NCI-H446 treated with DMSO at 0.1 percent for 48 hours (cell line): ENCODE measurements at places on chromosomes 2 and 18.

DNA sequence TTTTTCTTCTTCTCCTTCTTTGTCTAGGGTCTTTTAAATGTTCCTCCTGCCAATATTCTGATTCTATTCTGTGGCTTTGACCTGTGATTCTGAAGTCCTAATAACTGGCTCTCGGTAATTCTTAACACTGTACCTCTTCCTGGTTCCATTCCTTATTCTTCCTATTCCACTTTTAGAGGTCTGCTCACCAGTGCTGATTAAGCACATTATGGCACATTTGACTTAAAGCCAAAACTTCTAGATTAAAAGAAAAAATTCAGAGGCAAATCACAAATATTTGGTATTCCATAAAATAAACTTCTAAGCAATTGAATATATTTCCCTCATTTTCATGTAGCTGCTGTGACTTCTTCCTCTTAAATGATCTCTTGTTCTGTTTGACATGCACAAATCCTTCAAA is 47.5 kb downstream of the NXPH2 start:
- no peak for DNase-seq

- DNase-seq = no peak
Observed at GRCh38 chr2:95079199-95079683, 42.4 kb downstream of the MRPS5 start.

DNA sequence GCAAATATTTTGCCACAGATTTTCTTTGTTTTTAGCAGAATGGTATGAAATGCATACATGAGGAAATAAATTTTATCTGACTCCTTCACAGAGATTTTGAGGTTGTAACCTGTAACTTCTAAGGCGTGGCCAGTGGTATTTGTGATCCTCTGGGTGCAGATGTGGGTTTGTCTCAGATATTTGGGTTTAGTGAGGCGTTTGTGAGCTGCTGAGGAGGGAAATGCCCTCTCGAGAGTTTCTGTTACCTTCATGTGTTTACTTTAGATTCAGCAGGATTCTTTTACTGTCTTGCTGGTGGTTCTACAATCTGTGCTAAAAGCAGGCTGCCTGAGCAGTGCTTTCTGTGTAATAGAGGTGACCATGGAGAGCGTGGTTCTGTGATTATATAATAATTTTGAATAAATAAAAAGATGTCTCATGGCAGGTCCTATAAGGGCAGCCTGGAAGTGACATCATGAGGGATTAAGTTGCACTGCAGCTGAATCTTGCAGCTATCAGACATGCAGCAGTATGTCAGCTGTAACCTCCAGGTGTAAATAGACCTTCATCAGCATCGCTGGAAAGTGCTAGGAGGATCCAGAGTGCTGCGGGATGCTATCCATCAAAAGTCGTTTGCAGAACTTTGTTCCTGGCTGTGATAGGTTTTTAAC is 34.1 kb downstream of the TANC1 start:
- DNase-seq = no peak

- DNase-seq = no peak
Observed at GRCh38 chr2:3041246-3041645, 336.4 kb downstream of the EIPR1 start.

DNA sequence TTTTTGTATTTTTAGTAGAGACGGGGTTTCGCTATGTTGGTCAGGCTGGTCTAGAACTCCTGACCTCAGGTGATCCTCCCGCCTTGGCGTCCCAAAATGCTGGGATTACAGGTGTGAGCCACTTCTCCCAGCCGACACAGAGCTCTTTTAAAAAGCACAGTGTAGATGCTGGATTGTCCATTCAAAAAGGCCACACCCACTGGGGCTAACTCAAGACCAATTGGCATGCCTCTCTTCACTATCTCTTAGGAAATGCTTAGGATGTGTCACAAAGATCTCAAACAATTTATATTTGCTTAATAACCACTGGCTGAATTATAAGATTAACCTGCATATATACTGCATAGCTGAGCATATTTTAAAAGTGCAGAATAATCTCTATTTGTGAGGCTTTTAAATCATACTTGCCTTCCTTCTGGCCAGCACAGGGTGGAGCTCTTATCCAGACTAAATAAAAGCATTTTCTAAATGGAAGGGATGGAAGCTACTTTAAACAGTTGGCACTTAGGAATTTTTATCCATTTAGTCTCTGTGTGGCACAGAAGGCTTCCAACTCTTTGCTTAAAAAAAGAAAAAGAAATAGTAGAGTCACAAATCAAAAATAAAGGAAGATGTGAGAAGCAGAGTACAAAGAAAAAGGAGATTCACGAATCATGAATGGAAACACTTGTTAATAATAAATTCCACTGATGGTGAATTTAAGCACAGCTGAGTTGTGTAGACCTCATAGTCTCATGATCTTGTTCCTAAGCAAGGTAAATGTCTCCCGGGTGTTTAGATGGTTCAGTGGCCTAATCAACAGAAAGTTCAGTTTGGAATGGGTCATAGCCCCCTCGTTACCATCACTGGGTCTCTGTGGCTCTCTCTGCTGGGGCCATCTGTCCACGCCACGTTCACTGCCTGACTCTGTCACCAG is 22.4 kb downstream of the CRYGD start:
- DNase-seq = no peak

DNA sequence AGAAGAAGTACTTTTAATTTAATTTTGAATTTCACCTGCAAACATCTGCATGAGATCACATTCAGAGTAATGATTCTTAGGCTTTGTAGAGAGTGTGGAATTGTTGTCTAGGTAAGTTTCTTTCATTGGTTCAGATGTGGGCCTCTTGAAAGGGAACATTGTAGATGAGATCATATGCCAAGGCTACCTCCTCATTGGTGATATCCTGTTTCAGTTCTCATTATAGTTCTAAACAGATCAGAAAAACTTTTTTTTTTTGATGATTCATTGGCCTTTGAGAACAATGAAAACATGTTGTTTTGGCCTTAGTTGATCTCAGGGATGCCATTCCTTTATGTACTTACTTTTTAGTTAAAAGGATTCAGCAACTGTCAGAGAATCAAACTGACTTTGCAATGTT is 44.5 kb downstream of the EML6 start:
- peak; percentile 10 for DNase-seq

DNA sequence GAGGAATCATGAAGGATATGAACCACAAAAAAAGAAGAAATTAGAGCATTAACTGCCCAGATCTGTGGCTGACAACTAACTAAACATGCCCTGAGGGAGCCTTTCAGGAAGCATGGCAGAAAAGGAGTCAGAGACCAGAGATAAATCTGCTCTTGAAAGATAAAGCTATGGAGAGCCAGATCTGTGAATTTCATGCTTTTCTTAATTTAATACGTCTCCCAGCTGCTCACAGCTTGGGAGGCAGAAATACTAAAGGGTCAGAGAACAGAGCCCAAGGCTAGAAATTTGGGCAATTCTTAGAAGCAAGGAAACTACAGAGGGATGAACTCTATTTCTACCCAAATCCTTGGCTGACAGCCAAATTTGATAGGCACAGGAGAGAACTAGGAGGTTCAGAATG is 223.0 kb upstream of the DPP10 start:
- no peak for DNase-seq

- no peak for DNase-seq
Observed at GRCh38 chr2:200575957-200576356, 9.9 kb upstream of the AOX1 start.

GRCh38 chr18:63342206-63342605 is 22.6 kb upstream of the BCL2 start:
- DNase-seq = no peak

GRCh38 chr2:1969701-1970015 is 225.3 kb upstream of the PXDN start:
- no peak for DNase-seq

GRCh38 chr2:237720957-237721356 is 77.6 kb upstream of the RBM44 start:
- DNase-seq = no peak

DNA sequence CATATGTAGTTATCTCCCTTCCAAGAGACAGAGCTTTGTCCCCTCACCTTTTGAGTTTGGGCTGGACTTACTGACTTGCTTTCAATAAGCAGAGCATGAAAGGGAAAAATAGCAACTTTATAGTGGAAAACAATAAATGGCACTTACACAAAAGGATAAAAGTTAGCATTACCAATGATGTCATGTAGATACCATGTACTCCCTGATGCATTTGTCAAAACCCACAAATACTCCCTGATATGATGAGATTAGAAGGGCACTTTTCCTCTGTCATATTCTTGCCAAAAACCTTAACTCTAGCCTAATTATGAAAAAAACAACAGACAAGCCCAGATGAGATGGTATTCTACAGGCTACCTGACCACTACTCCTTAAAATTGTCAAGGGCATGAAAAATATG is 16.0 kb downstream of the HIBCH start:
- no peak for DNase-seq

DNA sequence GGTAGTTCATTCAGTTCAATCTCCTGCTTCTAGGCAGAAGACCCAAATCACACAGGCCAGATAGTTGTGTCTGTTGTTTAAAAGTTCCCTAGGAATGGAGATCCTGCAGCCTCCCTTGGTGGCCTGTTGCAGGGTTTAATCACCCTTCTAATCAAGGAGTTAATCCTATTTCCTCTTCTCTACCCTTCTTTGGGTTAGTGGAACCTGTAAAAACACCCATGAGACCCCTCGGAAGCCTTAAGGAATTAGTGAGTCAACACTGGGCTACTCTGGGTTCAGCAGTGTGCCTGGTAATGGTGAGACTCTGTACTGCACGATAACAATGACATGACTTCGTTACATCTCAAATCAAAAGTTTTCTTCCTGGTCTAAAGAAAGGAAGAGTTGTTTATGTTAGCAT is 217.6 kb upstream of the NRP2 start:
- DNase-seq = no peak

- DNase-seq = no peak
Observed at GRCh38 chr2:51866361-51866760, 834.4 kb upstream of the NRXN1 start.
